Stimulated activated CD8-positive, alpha-beta memory T cell treated with anti-CD3 and anti-CD28 coated beads, Interleukin-2, amount 100 ng/mL, for 48 hours (primary cell): ENCODE measurements at places on chromosomes 12 and 14.

DNA sequence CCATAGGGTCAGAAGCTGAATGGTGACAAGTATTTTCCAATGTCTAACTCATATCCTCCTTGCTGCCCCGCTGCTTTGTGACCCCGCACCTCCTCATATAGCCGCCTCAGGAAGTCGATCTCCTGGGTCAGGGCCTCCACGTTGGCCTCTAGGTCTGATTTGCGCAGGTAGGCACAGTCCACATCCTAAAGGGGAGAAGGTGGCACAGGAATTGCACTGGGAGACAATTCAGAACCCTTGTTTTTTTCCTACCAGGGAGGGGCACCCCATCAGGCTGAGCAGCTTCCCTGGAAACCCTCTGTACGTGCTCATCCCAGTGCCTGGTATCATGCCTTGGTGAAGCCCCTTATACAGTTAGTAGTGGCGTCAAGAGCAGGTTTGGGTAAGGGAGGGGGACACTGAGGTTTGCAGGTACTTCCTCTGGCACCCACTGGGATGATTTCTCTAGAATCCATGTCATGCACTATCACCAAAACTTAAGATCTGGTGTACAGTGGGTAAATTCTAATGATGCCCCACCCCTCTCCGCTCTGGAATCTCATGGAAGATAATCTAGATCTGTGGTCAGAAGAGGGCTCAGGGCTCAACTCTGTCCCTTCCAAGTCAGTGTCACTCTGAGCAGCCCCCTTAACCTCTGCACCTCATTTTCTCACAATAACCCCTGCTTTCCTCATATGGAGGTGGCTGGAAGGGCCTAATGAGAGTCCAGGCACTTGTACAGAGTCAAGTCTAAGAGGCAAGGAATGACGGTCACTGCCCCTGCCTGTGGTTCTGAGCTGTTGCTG, 20.1 kb upstream of the KRT86 start:
- no peak for DNase-seq

GRCh38 chr14:32625211-32625610, 296.1 kb downstream of the AKAP6 start:
- no peak for DNase-seq

DNA sequence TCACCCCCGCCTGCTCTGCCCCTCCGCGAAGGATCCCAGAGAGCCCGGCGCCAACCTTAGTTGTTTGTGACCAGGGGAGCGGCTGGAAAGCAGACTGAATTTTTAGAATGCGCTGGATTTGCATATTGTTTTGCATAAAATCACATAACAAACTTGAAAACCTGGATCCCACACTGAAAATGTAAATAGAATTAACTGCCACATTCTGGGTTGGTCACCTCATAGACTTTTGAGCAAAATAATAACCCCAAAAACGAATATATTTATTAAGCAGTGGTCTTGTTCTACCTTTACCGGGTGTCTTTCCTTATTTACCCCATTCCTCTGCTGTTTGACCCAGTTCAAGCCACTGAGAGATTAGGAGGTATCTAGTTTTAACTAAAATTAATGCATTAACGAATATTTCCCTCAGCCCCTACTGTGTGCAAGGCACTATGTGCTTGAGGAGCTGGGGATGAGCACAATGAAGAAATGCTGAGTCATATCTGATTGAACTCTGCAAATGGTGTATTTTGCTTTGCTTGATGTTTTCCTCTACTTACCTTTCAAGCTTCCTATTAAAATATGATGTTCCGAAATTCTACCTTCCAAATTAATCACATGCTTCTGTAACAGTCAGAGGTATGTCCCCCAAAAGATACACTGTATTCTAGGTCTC, 438 bp upstream of the EGLN3 start:
- no peak for DNase-seq

- DNase-seq = no peak
Observed at GRCh38 chr14:38206689-38207376, 871 bp upstream of the SSTR1 start.

DNA sequence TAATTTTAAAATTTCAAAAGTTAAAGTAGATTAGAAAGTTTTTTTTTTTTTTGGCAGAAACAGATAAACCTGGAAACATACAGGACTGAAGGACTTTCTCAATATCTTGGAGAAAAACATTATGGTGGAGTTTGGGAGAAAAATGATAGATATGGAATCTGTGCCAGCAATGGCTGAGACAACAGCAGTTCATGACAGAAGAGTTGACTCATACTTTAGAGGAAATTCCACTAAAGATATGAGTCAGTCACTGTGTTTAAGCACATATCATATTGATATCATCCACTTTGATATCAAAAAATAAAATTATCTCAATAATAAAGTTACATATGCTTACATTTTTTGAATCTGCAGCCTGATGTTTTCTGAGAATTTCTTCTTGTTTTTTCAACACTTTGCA, 193.9 kb upstream of the OR4E1 start:
- DNase-seq = no peak

GRCh38 chr14:60515511-60516289, 6.8 kb downstream of the SIX6 start:
- no peak for DNase-seq

DNA sequence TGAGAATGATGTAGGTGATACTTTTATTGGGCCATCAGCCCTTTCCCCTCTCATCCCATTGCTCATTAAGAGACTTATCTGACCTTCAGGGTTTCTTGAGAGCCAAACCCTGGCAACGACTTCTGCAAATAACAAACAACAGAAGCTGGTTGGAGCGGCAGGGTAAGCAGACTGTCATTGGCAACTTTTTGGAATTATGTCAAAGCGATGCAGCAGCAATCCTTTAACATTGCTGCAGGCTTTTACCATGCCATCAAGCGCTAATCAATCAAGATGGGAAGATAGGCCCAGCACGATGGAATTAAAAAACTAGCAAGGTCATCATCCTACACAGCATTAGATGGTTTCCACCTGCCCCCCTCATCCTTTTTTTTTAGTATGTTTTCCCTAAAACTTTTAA, 406.1 kb upstream of the PDE3A start:
- DNase-seq = no peak

DNA sequence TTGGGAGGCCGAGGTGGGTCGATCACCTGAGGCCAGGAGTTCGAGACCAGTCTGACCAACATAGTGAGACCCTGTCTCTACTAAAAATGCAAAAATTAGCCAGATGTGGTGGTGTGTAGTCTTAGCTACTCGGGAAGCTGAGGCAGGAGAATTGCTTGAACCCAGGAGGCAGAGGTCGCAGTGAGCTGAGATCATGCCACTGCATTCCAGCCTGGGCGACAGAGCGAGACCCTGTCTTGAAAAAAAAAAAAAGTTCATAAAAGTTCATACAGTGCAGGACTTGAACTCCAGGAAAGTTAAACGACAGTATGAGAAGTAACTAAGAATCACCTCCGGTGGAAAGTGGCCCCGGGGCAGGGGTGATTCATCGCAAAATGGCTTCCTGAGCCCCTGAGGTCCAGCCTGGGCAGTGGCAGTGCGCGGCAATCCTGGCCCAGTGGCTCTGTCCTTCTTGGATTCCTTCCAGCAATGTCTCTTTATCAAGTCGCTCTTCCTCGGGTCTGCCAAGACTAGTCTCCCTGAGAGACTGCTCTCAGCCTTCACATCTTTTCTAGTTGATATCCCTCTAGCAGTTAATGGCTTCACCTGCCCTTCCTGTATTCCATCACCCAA, 16.7 kb upstream of the MAP1LC3B2 start:
- no peak for DNase-seq

DNA sequence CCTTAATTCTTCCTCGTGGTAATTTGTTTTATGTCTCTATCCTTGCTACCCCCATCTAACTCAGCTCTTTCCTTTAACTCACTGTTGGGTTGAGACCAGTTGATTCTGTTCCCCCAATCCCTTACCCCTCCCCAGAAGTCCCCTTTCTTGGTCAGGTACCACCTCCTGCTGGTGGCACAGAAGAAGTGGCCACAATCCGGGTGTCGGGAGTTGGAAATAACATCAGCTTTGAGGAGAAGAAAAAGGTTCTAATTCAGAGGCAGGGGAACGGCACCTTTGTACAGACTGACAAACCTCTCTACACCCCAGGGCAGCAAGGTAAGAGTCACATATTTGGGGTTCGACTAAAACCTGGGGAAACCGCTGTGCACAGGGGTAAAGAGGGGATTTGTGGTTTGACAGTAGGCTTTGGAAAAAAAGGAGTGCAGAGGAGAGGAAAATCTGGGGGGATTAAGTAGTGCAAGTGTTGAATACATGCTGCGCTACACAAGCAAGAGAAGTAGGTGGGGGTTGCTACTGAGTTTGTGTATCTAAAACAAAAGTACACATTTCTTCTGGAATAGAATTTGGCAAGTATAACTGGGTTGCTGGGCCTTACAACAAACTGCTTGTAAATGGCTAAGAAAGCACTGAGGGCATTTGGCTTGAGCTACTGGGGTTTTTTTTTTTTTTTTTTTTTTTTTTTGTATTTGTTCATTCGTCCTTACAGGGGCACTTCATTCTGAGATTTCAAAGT, 1.3 kb downstream of the A2ML1 start:
- DNase-seq = no peak

- no peak for DNase-seq
Observed at GRCh38 chr12:61385771-61386170, 874.4 kb upstream of the USP15 start.

GRCh38 chr14:40010961-40011360, 578.7 kb upstream of the FBXO33 start:
- DNase-seq = no peak

- DNase-seq = no peak
Observed at GRCh38 chr12:8993827-8994226, 4.5 kb downstream of the KLRG1 start.

GRCh38 chr12:124559182-124560017, 8.0 kb downstream of the NCOR2 start:
- DNase-seq = no peak

GRCh38 chr12:74412606-74413230, 124.9 kb upstream of the ATXN7L3B start:
- no peak for DNase-seq

DNA sequence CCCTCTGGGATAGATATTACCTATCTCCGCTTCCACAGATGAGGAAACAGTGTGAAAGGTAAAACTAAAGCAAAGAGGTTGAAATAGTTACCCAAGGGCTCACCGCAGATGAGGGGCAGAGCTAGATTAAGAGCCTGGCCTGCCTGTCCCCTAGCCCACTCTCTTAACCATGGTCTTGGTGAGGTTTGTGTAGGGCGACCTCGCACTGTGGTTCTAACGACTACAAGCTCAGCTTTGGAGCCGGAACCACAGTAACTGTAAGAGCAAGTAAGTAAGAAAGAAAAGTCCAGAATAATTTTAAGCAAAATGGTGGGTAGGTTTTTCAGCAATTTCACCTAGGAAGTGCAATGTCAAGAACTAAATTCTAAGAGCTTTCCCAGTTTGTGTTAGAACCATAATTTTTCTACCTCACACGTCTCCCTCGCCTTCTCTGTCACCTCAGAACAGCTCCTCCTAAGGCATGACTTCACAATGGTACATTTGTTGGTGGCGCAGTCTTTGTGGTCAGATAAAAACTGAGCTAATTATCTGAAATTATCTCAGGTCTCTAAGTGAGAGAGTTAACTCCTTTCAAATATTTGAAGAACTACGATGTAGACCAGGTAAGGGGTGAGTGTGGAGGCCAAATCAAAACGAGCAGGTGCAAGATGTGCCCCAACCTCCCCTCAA, 64.8 kb downstream of the DAD1 start:
- no peak for DNase-seq

DNA sequence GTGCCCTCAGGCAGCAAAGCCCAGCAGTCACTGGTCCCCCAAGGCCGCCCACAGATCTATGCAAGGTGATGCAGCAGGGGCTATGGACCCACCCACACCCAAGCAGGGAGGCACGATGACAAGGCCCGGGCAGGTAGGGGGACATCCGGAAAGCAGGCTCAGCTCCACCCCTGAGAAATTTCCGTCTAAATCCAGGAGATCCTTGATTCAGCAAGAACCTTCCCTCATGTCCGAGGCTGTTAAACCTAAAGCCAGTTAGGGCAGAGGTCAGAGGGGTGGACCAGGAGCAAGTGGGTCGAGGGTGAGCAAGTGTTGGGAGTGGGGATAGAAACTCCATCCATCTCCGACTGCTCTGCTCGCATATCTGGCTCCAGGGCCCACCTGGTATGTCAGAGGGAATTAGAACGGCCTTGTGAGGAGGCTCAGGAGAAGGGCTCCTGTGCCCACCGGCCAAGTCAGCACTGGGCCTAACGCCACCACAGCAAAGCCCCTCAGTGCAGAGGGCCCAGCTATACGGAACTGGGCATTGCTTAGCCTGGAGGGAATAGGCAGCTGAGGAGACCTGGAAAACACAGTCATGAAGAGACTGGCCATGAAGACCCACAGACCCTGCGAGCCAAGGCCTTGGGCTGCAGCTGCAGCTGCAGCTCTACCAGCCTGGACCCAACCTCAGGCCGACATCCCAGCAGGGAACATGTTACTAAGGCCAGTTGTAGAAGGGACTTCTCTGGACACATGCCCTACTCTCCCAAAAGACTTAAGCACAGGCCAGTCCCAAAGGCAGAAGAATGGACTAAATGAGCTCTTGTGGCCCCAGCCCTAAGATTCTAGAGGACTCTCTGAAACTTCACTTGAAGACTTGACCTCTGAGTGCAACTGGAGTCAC, 34.3 kb downstream of the DAD1 start:
- no peak for DNase-seq

- DNase-seq = no peak
Observed at GRCh38 chr14:39488600-39488999, 56.4 kb upstream of the FBXO33 start.

DNA sequence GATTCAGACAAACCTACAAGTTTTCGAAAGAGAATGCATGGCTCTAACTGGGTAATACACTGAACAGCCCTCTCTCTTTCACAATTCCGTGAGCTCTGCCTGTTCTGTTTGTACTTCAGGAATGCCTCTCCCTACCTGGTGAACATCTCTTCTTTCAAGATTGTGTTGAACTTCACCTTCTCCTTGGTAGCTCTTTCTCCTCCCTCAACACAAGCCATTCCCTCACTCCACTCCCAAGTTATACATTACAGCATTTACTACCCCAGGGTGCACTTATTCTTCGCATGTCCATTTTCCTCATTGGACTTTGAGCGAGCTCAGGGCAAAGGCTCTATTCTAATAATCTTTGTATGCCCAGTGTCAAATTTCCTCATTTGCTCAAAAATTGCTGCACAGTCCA, 28.3 kb downstream of the NRDE2 start:
- DNase-seq = no peak

GRCh38 chr12:95130096-95130495, 56.7 kb upstream of the NR2C1 start:
- DNase-seq = no peak

- DNase-seq = no peak
Observed at GRCh38 chr12:64192644-64193444, 29.3 kb downstream of the KICS2 start.

DNA sequence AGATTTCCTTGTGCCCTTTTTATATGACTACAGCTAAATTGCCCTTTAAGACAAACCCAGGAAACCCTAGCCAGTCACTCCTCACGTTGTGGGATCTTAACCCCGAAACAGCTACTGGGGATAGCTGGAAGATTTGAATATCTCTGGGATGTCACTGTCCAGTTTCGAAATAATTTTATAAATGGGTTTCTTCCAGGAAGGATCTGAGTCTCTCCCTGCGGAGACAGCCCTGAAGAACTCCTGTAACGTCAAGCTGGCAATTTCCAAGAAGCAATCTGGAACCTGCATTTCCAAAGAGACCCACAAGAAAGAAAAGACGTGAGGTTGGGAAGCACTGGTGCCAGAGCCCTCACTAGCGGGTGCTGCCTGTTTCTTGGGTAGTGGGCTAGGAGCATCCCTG, 20.9 kb downstream of the PROX2 start:
- no peak for DNase-seq
